ENCODE measurements at places on chromosomes 16 and 17.

DNA sequence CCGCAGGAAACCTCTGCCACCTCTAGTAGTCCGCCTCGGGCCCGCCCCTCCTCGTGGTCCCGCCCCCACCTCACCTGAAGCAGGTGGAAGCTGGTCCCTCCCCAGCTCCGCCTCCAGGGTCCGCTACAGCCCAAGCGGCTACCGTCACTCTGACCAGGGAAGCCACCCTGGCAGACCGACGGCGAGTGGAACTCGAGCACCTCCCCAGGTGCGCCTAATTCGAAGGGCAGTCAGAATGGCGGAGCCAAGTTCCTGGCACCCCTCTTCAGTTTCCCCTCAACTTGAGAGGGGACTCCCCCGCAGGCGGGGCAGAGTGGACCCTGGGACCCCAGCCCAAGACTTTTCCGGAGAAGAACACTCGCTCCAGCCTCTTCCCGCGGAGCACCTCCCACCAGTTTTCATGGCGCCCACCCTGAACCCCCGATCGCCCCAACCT lies 507 bp downstream of the FHOD1 start:
- DNase-seq = no peak

DNA sequence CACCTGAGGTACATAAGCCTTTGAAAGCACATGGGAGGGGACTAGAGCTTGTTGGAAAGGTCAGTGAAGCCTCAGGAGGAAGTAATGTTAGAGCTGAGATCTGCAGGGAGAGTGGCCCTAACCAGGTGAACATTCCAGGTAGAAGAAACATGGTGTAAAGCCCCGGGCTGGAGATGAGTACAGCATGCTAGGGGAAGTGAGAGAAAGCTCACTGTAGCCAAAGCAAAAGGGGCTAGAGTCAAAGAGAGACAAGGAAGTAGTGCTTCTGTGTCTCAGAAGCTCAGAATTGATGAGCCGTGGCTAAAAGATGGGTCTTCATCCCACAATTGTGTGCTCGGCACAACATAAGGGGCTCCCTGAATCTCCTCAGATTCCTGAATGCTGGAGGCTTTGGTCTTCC lies 481.8 kb downstream of the XYLT1 start:
- DNase-seq = no peak

- DNase-seq = no peak
Observed at GRCh38 chr16:3553138-3553923, 23.9 kb downstream of the NLRC3 start.

DNA sequence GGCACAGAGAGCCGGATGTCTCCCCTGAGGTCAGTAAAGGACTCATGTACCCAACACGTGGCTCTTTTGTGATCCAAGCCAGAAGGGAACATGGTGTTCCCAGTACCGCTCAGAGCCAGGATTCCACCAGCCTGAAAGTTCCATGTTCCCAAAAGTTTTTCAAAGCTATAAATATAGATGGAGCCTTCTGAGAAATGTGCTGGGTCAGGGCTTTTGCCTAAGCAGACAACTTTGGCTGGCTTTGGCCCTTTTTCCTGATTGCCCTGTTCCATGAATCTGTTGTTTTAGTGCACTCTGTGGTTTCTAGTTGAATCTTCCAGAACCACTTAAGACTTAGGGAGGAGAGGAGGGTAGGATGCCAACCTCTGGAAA lies 128.5 kb upstream of the HS3ST2 start:
- no peak for DNase-seq

- no peak for DNase-seq
Observed at GRCh38 chr17:28702752-28703150, 8.9 kb downstream of the PROCA1 start.

GRCh38 chr17:55582897-55583296 lies 71.6 kb upstream of the SMIM36 start:
- no peak for DNase-seq

- DNase-seq = no peak
Observed at GRCh38 chr16:71837150-71837549, 8.6 kb upstream of the ATXN1L start.

- DNase-seq = no peak
Observed at GRCh38 chr17:76550712-76551615, 11.1 kb downstream of the PRCD start.

- no peak for DNase-seq
Observed at GRCh38 chr17:49634485-49634860, 43.4 kb downstream of the SPOP start.

- DNase-seq = no peak
Observed at GRCh38 chr17:8793649-8794048, 5.5 kb downstream of the MFSD6L start.

GRCh38 chr16:81315271-81316175 lies 761 bp downstream of the GAN start:
- DNase-seq = no peak

- DNase-seq = peak; percentile 49
Observed at GRCh38 chr17:80724775-80725266, 180.2 kb downstream of the RPTOR start.

- no peak for DNase-seq
Observed at GRCh38 chr17:34663714-34664113, 84.3 kb downstream of the TMEM132E start.

- DNase-seq = no peak
Observed at GRCh38 chr17:5798094-5798493, 213.8 kb upstream of the NLRP1 start.

DNA sequence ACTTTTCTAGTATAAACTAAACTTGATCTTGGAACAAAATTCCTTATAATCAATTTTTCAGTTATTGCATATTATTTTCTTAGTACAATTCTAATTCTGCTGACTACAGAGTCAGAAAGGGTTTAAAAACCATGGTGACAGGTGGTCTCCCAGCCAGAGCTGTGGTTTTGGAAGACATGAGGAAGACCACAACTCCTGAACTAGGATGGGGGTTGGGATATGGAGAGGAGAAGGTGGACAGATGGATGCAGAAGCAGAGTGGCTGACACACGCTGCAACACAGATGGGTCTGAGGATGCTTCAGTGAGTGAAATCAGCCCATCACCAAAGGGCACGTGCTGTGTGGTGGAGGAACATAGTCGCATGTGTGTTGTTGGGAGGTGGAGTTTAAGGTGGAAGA lies 187.7 kb downstream of the LGALS9B start:
- no peak for DNase-seq

GRCh38 chr16:27314161-27314723 lies 468 bp downstream of the IL4R start:
- DNase-seq = peak; percentile 82

- DNase-seq = no peak
Observed at GRCh38 chr16:87206646-87207451, 110.3 kb downstream of the C16orf95 start.

DNA sequence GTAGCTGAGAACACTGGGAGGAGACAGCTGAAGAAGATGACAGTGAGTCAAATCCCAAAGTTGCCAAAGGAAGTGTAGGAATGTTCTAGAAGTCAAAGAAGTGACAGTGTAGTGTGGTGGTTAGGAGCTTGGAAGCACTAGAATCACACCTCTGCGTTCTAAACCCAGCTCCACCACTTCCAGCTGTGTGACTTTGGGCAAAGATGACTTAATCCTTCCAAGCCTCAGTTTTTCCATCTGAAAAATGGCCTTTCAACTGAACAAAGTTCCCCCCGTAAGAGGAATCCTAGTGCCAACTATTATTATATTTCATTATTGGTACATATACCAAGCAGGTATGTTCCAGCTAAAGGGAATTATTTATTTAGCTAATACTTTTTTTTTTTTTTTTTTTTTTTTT lies 56.0 kb downstream of the IQCK start:
- no peak for DNase-seq

GRCh38 chr16:84791088-84791487 lies 28.7 kb upstream of the CRISPLD2 start:
- DNase-seq = no peak

GRCh38 chr16:89266521-89267134 lies 49.1 kb downstream of the ZNF778 start:
- no peak for DNase-seq

GRCh38 chr17:29376667-29377270 lies 13.4 kb upstream of the TAOK1 start:
- no peak for DNase-seq

DNA sequence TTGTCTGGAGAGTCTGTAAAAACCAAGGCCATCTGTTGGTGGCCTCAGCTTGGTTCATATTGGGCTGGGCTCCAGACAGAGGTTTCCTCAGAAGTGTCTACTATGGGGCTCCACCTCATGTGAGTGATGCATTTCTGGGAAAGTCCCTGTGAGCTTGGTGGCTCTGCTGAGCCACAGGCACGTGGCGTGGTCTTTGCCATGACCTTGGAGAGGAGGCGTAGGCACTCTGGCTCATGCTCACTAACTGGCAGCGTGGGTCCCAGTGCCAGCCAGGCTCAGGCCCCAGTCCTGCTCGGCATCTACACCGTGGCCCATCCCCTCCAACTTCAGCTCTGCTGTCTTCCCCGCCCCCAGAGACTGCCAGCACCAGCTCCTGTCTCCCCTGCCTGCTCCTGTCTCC lies 10.7 kb upstream of the SMTNL2 start:
- no peak for DNase-seq

Data from HS-5 (cell line).